ENCODE measurements at places on chromosomes 4 and X.
A peak's percentile ranks its signal among the peaks of the same experiment; 100 is the strongest.

DNA sequence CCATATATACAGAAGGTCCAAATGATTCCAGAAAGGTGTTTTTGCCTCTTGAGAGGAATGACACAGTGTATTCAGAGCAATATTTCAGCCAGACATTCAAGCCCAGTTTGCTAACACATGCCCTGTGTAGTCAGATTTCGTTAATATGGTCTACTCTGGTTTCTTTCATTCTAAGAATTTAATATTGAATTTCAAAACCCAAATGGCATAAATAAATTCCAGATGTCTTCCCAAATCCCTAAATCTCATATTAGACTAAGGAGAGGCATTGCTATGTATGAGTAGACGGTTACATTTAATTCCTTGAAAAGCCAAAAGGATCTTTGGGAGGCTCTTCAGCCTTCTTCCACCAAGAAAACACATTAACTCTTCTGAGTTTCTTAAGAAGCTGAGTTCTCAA is 66.3 kb upstream of the C1QTNF7 start:
- DNase-seq, result no peak

DNA sequence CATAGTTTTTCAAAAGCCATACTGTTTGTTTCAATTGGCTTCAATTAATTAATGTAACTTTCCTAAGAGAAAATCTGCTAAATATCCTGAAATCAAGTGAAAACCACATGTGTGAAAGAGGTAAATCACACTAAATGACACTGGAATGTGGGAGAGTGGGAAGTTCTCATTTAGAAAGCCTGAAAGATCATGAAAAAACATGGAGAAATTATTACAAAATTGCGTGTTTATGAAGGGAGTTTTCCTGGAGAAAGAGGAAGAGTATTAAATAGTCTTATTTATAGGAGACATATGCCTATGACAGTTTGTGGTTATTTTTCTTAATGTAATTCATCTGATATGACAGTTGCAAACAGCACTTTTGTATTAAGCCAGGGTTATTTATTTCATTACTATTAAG is 183.7 kb downstream of the DKK2 start:
- no peak for DNase-seq

GRCh38 chr4:155952501-155952901 is 1.2 kb downstream of the CTSO start:
- no peak for DNase-seq

DNA sequence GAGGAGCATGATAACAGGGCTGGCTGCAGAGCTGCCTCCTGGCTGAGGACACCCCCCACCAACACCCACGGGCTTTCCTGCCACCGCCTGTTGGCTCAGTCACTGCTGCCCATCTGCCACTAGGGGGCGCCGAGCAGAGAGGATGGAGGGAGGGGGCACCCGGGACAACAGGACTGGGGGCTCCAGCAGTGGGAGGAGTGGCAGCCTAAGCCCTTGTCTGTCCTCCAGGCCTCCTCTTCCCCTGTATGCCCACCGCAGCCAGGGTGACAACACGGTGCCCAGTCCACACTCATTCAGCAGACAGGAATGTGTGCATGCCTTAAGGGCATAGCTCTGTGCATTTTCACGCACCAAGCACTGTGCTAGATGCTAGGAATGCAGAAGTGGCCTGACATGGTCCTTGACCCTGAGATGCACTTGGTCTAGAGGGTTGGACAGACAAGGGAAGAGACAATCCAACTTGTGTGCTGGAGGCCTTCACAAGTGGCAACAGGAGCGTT is 149.9 kb downstream of the AMMECR1 start:
- peak; percentile 89 for DNase-seq

GRCh38 chr4:152843481-152844090 is 63.8 kb downstream of the ARFIP1 start:
- DNase-seq, result no peak

DNA sequence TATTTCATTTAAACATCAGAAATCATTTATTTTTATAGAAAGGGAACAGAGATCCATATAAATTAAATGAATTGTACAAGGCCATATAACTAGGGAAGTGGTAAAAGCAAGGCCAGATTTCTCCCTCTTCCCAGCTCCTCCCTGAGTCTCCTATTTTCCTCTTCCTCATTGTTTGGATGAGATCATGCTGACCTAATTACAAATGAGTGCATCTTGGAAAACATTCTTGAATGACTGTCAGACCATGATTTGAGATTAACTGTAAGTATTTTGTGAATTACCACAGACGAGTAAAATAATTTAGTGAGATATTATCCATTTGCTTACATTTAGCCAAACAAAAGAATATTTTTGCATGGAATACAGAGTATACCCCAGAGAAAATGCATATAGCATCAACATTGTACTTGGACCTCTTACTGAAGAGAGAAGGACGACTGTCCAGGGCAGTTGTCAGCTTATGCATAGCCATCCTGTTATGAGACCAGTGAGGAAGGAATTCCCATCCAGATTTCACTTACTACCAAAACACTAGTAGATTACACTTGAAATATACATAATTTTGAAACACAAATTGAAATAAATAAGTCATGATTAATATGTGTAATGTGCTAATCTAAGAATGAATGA is 47.3 kb downstream of the SLAIN2 start:
- no peak for DNase-seq

GRCh38 chr4:10204401-10205058 is 87.9 kb upstream of the WDR1 start:
- no peak for DNase-seq

- DNase-seq, result no peak
Measured at GRCh38 chr4:18077808-18078207, 56.3 kb upstream of the LCORL start.

DNA sequence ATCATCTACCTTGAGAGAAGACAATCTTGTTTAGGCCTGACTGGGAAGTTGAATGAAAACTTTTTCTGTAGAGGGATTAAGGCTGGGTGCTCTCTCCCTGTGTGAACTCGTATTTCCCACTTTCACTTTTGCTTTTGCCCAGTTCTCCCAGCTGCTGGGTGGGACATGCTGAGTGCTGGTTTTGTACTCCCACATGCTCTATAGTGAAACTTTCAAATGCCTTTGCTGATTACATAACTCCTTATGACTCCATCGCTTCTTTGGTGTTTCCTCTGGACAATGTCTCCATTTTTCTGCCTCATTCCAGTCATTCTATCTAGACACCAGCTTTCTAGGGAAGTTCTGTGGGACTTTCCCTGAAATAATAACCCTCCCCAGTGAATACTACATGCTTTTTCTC is 100.5 kb downstream of the CLNK start:
- DNase-seq, result no peak

GRCh38 chrX:110146521-110146920 is 143.6 kb downstream of the TMEM164 start:
- DNase-seq, result peak; percentile 66

GRCh38 chrX:2707334-2707760 is 16.3 kb downstream of the CD99 start:
- DNase-seq, result peak; percentile 74

DNA sequence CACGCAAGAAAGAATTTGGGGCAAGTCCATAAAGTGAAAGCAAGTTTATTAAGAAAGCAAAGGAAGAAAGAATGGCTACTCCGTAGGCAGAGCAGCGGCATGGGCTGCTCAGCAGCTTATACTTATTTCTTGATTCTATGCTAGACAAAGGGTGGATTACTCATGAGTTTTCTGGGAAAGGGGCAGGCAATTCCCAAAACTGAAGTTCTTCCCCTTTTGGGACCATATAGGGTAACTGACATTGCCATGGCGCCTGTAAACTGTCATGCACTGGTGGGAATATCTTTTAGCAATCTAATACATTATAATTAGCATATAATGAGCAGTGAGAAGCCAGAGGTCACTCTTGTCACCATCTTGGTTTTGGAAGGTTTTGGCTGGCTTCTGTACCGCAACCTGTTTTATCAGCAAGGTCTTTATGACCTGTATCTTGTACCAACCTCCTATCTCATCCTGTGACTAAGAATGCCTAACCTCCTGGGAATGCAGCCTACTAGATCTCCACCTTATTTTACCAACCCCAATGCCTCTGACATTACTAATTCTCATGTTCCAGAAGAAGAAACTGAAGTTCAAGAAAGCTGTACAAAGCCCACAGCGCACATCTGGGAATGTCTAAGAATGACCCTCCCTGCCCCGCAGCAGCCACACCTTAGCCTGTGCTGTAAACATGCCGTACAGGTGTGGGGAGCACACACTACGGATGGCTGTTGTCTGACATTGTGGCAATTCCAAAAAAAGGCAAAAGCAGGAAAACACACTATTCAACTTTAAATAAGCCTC is 18.6 kb downstream of the RXFP1 start:
- no peak for DNase-seq

DNA sequence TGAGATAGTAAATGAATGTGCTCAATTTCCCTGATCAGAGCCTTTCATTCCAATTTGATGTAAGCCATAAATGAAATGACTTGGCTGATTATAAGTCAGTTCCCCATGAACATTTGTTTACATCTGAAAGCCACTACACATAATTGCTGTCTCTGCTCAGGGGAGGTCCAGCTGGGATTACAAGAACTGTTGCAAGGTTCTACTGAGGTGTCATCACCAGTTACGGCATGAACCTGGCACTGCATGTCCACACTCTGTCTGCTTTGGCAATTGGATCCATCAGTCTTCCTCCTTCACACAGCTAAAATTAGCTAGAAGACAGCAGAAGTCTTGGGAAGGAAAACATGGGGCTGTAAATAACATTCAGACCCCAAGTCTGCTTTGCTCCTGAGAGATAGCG is 12.8 kb upstream of the MBNL3 start:
- DNase-seq, result no peak

DNA sequence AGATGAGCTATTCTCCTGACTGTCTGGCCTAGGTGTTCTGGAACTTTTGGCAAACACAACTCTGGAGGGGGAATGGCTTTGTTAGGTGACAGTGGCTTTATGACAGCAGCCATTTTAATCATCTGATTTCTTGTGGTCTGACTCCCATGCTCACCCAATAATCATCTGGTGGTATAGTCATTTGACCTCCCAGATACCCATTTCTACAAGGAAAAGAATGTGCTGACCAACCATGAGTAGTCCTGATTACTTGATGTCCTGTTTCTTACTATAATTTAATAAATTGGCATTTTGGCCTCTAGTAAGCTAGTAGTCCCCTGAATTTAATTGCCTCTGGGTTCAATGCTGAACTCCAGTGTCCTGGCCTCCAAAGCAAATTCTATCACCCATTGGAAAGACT is 109.9 kb upstream of the DUSP21 start:
- DNase-seq, result no peak

DNA sequence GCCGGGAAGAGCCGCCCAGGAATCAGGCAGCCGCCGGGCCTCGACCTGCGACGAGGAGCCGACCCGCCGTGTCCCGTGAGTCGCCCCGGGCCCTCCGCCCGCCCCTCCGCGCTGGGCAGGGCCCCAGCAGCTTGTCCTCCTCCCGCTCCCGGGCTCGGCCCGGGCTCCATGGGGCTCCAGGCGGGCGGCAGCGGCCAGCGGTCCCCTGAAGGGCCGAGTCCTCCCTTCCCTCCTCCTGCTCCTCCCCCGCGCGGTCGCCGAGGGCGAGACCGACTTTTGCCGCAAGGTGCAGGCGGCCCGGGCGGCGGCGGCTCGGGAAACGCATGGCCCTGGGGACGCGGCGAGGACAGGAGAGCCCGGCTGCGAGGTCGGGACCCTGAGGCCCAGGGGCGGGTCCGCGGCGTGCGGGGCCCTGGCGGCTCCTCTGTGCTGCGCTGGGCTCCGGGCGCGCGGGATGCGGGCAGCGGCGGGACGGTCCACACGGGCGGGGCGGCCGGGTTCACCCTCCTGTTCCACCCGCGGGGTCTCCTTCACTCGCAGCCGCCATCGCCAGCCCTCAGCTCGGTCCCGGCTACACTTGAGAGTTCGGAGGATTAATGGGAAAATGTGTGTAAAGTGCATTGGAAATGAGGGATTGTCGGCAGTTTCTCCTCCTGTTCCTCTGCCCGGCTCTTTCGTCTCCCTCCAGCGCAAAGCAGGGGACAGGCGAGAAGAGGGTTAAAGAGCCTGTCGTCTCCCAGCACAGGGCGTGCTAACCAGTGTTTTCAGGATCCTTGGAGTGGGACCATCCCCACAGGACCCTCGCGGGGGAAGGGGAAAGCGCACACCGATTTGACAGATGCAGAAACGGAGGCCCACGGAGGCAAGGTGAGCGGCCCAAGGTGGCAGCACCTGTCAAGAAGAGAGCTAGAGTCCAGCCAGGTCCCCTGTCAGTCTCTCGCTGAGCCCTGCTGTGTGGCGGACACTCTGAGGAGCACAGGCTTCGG is 16.6 kb upstream of the ZNF718 start:
- peak; percentile 24 for DNase-seq

- DNase-seq, result no peak
Measured at GRCh38 chrX:121570072-121570841, 522.8 kb downstream of the GLUD2 start.

- peak; percentile 76 for DNase-seq
Measured at GRCh38 chrX:154308108-154308946, 12.7 kb downstream of the TKTL1 start.
